Lower lobe of right lung (tissue), 2 donors: ENCODE measurements at places on chromosomes 7 and 10. TPM values are rescaled to one million over a fixed set of nuclear protein-coding genes. Genes with fewer than 3 reads are reported as not detected.

CALML3 gene
- total RNA-seq, result not detected

- DNase-seq, result peak; percentile 77
These were observed at the start of gene GTF2IRD1 for GRCh38 chr7:74453322-74454011. Gene GTF2IRD1 (plus strand): TSS chr7:74453906. CDS start chr7:74508081, 54,175 bp downstream.

DNA sequence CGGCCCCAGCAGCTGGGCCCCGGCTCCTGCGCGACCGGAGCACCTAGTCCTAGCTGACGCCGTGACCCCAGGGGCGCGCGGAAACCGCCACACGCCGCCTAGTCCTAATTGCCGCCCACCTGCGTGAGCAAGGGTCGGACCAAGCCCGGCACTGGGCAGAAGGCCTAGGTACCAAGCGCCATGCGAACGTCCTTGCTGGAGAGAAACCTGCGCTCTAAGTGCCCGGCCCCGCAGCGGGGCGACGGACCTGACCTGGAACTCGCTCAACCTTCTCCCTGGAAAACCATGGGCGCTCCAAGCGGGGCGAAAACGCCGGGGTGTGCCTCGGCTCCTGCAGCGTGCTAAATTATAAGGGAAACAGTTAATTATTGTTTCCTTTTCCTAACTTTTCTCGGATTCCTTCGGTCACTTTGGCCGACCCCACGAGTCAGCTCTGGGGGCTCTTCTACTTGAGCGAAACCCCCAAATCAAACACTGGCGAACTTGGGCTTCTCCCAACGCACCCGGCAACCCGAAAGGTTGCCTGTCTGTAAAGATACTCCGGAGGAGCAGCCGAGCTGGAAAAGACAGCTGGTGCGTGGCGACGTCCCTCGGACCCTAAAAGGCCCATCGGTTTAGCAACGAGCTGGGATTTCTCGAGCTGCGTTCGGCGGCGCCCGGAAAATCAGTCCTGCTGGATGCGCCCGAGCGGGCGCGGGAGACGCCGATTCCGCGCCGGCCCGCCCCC is 5.3 kb upstream of the EBF3 start:
- DNase-seq, result peak; percentile 42

GRCh38 chr7:77702513-77702912 is 6.3 kb downstream of the RSBN1L start:
- no peak for DNase-seq

- DNase-seq, result no peak
These were observed 150.4 kb upstream of the SEMA3E start for GRCh38 chr7:83799333-83799732.

COPG2 gene
- 16.9 TPM for total RNA-seq
